NCI-H1694 (cell line): ENCODE measurements at places on chromosomes 3 and 15.

DNA sequence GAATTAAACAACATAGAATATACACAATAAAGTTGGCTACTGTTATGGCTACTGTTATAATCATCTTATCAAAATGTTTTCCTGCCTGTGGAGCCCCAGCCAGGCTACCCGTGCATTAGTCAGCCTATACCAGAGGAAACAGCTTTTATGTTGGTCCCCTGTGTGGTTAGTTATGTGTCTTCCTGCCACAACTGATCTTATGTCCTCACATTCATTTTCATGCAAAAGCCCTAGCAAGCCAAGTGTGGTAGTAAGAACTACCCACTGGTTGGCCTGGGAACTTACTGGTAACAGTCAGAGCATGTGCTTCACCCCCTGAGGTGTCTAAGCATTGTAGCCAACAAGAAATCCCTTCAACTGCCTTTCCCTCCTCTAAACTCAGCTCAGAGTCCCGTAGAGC is 21.8 kb downstream of the MGLL start:
- no peak for DNase-seq

- DNase-seq = no peak
Observed at GRCh38 chr3:5791558-5791957, 604.1 kb downstream of the EDEM1 start.

DNA sequence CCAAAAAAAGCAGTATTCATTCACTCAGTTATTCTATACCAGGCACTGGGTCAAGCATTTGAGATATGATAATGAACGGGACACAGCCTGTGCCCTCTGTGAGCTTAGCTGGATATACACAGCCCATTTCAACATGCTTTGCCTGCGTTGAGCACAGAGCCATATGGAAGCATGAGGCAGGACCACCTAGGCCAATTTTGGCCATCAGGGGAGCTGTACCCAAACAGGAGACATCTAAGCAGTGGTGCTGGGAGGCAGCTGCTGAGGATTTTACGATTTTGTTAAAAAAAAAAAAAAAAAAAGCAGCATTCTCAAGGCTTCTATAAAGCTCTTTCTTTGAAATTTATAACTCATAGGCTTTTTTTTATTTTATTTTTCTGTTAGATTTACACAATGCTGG is 87.2 kb upstream of the SLC2A2 start:
- DNase-seq = no peak

DNA sequence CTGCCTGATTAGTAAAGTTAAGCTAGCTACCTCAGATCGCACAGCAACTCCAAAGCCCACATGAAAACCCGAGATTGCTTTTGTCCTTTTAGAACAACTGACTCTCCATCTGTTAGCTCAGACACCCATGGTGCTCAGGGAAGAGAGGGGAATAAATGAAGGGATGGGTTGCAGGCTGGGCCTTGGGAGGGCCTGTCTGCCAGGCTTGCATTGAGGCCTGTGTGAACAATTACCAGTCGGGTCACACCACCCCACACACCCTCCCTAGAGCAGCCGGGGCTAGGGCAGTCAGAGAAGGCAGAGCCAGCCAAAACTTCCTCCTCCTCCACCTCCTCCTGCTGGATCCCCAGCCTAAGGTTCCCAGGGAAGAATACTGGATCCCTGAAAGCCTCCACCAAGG is 8.8 kb upstream of the PRKAR2A start:
- DNase-seq = no peak

- DNase-seq = no peak
Observed at GRCh38 chr3:13792512-13793371, 87.1 kb downstream of the WNT7A start.

DNA sequence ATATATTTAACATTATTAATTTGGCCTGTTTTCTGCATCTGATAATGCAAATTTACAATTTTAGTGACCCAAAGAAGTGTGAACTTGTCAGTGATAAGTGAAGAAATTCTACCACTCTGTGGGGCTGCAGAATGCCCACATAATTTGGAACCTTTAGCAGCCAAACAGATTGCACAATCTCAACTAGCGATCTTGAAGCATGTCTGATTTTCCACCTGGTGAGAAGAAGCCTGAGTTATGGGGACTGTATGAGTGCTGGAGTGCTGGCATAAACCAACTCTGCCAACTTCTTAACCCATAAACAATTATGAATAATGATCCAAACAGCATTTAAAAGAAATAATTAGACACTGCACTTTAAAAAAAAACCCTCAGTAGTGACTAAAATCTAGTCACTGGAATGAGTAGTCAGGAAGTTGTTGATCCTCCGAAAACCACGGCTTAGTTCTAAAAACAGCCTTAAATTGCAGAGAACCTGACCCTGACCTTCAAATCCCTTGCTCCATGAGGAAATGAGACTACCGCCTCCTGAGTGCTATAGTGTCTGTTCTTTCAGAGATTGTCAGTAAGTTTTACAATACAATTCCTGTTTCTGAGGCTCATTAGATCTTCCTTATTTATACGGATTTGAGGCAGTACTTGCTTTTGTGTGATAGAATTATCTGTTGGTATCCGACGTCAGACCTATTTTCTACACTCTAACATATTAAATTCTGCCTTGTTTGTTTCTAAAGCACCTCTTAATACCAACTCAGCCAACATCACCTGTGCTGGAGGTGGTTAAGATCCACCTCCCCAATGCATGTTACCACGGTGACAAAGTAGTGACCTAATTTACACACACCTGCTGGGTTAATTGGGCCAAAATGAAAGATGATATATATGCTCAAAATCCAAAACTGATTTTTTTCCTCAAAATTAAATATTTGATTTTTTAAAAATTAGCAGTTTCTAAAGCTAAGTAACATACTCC is 267.7 kb downstream of the ZBTB20 start:
- no peak for DNase-seq

DNA sequence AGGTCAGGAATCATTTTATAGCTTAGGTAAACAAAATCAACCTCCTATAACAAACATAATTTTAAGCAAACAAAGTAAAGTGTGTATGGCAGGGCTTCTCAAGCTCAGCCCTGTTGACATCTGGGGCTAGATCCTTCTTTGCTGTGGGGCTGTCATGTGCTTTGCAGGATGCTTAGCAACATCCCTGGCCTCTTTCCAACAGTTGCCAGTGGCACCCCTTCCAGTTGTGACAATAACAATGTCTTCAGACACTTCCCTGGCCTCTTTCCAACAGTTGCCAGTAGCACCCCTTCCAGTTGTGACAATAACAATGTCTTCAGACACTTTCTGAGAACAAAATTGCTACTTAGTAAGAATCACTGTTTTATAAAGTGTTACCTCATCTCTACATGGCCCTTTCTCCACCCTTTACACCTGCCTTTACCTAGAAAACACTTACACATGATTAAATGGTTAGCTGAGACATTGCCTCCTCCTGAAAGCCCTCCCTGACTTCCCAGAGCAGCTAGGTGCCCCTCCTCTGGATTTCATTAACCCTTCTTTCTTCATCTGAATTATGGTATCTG is 194.0 kb upstream of the LMCD1 start:
- no peak for DNase-seq

DNA sequence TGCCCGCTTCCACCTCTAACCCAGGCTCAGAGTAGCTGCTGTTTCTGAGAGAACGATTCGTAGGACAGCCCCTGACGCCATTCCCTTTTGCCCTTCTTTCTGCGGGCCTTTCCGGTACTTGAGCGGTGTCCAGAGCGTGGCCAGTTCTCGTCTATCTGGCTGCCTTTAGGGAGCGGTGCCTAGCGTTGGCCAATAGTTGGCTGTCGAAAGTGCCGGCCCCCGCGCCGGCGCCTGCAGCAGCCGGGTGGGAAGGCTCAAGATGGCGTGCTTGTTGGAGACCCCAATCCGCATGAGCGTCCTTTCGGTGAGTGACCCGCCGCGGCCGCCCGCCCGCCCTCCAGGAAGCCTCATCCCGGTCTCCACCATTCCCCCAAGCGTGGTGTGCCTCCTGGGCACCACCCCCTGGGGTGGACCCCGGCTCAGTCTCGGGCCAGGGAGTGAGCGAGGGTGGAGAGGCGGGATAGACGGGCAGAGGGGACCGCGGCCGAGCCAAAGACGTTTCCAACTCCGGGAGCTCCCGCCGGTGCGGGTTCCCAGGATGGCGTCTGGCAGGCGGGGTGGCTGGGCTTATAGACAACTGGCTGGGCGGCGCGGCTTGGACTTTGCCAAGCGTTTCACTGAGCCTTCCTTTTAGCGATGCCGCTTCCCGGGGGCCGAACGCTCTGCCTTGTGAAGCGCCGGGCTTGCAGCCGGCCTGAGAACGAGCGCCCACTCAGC is at the start of gene ARMC8:
Gene ARMC8, plus strand, starts transcription at position 6 of the 717 bp plus-strand sequence. Its CDS starts 254 bp downstream, at position 260.
- DNase-seq = peak; percentile 37

GRCh38 chr3:119322021-119322834 is 28.0 kb downstream of the ARHGAP31 start:
- no peak for DNase-seq

DNA sequence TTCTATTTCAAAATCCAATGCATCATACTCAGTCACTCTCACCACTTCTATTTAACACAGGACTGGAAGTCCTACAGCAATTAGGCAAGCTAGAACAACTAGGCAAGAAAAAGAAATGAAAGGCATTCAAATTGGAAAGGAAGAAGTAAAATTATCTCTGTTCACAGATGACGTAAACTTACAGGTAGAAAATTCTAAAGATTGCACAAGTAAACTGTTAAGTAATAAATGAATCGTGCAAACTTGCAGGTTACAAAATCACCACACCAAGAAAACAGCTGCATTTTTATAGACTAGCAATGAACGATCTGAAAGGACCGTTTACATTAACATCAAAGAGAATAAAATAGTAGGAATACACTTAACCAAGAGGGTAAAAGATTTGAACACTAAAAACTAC is 36.2 kb downstream of the CHST2 start:
- no peak for DNase-seq

- DNase-seq = no peak
Observed at GRCh38 chr3:133954717-133955360, 59.2 kb upstream of the RAB6B start.

DNA sequence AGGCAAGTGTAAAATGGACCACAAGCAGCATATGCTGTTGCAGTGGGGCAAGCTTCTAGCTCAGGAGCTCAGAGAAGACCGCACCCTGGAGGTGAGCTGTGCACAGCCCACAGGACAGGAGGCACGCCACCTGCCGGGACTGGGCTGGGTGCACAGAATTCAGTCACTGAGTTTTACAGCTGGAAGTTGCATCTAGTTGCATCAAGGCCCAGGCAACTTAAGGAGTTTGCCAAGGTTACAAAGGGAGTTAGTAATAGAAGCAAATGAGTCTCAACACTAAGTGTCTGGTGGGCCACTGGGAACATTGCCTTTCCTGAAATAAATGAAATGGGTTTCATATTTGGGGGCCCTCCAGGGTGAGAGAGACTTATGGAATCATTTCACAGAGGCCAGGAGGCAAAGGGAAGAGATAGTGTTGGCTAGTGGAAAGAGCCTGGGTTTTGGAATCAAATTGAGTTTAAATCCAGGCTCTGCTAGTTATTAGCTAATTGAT is 36.0 kb upstream of the TIMP4 start:
- no peak for DNase-seq

DNA sequence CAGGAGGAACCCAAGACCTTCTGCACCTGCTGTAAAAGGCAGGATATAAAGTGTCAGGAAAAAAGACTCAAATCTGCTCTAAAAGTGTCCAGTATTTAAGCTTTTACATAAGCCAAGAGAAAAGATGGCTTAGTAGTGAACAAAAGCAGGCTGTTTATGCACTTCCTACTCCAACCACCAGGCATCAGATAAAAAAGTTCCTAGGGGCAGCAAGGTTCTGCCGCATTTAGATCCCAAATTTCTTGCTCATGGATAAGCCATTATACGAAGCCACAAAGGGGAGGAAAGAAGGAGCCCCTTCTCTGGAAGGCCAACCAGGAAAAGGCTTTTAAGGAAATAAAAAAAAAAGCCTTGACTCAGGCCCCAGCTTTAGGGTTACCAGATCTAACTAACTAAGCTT is 10.6 kb upstream of the SLC9C1 start:
- no peak for DNase-seq

GRCh38 chr15:58631319-58631718 is 118.2 kb downstream of the ADAM10 start:
- DNase-seq = no peak

- no peak for DNase-seq
Observed at GRCh38 chr15:94021621-94022320, 209.6 kb upstream of the MCTP2 start.

- no peak for DNase-seq
Observed at GRCh38 chr3:59865351-59865750, 815.5 kb upstream of the CFAP20DC start.

- DNase-seq = no peak
Observed at GRCh38 chr15:63540449-63540848, 36.1 kb downstream of the USP3 start.

DNA sequence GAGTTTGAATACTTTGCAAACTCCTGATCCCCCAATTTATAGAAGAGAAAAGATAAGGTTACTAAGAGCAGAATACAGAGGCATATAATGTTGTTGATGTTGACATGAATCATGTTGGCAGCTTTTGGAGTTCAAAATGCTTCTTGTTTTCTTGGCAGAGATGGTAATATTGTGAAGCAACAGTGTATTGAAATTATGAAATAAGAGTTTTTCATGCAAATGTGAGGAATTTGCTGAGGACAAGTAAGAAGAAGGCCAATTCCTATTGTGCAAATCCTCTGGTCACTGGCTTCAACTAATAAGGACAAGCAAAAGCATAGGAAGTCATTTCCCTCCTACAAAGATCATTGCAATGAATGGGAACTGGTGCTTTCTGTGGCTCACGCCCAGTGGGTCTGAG is 126.9 kb upstream of the CHL1 start:
- no peak for DNase-seq

DNA sequence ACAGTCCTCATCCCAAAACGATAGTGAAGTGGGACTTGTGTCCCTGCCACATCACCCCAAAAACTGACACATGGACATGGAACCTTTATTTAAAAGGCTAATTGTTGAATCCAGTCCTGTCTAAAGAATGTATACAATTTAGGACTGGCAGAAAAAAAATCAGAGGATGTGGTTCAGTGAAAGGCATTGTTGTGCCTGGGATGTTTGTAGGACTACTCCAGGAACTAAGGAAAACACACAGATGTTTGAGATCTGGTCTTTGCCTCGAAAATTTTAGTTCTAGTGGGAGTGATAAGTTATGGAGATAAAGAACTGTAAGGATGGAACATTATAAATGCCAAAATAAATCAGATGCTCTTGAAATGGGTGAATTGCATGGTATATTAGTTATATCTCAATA is 27.2 kb downstream of the VGLL4 start:
- no peak for DNase-seq

GRCh38 chr3:154164387-154164786 is 43.2 kb downstream of the ARHGEF26 start:
- DNase-seq = no peak

- no peak for DNase-seq
Observed at GRCh38 chr3:25507811-25508210, 79.7 kb downstream of the RARB start.

DNA sequence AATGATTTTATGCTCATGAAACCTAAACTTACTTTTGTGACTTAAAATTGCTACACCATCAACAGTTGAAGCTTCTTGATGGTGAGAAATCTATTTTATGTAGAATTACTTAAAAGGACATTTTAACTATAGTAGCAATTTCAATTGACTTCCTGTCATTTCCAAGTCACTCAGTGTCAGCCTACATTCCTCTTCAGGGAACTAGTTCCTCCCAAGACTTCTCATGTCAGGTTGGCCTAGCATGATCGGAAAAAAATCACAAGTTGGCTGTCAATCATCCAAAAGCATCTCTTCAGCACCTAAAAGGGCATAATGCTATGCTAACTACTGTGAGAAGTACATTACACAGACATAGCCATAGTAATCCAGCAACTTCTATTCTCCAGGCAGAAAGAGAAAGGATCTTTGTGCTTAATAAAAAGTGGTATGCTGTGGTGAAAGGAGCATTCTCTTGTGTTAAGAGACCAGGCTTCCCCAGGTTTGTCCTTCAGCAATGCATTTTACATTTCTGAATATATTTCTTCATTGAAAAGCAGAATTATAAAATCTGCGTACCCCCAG is 893.7 kb downstream of the AGBL1 start:
- DNase-seq = no peak
